ENCODE measurements at places on chromosomes 6 and 20.

- no peak for DNase-seq
Observed at GRCh38 chr20:12924126-12924525, 84.6 kb upstream of the SPTLC3 start.

DNA sequence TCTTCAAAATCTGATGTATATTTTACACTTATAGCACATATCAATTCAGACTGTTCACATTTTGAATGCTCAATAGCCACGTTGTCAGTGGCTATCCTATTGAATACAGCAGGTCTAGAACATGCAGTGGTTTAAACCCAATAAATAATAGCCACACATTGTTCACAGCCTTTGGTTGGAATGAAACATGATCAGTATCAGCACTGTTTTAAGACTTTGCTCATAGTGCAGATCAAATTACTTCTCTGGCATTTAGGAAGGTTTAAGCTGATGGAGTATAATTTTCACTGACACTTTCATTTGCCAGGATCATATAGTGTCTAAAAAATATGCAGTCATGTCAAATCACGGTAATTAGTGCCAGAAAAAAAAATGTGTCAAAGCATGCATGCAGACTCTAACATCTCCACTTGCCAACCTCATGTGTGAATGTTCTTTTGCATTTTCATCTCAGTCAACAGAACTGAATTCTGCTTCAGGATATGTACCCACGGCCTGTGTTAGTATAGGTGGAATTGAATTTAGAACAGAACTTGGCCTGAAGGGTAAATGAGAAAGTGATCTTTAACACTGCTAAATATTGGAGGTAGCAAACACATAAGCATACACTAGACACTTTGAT lies 184.1 kb downstream of the SLC24A3 start:
- DNase-seq: no peak

DNA sequence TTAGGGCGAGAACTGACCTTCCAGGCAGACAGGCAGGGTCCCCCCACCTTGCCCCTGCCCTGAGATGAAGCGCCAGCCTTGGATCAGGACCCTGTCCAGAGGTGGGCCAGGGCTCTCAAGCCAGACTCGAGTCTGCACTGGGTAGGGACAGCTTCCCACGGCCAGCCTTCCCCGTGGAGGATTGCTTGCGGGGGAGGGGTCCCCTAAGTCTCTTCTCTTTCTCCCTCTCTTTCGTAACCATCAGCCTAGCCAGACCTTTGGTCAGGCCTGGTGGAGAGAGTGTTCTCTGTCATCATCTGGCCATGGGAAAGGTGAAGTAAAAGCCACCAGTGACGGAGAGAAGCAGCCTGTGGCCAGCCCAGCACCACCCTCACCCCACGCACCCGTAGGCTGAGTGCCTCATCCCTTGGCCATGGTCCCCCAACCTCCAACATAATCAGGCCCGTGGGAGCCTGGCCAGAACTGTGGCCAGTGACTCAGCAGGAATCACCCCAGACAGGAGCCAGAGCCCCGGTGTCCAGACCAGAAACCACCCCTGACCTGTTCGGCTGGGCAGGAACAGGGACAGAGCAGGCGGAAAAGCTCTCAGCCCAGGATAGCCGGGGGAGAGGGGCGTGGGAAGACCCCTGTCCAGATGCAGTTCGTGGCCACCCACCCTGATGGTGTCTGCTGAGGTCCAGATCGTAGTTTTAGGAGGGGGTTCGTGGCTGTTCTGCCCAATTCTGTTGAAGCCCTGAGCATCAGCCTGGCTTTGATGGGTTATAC lies 47.1 kb downstream of the SNAI1 start:
- no peak for DNase-seq

DNA sequence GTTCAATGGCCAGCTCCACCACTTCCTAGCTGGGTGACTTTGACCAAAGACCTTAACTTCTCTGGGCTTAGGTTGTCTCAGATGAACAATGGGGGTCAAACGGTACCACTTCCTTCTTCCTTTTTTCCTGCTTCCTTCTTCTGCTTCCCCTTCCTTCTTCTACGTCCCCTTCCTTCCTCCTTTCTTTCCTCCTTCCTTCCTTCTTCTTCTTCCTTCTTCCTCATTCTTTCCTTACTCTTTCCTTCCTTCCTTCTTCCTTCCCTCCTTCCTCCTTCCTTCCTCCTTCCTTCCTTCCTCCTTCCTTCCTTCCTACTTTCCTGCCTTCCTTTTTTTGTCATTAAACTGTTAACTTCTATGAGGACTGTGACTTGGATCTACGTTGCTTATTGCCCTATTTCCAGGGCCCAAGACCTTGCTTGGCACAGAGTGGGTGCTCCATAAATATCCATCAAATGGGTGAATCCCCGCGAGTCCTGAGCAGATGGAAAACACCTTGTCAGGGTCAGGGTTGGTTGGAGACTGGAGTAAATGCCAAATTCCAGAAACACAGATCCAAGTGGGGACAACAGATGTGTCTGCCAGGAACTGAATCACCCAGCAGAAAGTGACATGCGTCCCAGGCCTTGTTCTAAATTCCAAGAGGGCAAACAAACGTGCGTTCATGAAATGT lies 243.3 kb downstream of the PREX1 start:
- DNase-seq: no peak

All from natural killer cell treated with Interleukin-12 subunit alpha and Interleukin-12 subunit beta and Interleukin-15 and Interleukin-18, amount 100 ng/mL, for 72 hours (primary cell).